Activated CD4-positive, alpha-beta T cell treated with anti-CD3 and anti-CD28 coated beads, Interleukin-2, amount 10 ng/mL, durations not matched to agents 7 days and 5 days (primary cell): ENCODE measurements at places on chromosomes 16 and 17.

DNA sequence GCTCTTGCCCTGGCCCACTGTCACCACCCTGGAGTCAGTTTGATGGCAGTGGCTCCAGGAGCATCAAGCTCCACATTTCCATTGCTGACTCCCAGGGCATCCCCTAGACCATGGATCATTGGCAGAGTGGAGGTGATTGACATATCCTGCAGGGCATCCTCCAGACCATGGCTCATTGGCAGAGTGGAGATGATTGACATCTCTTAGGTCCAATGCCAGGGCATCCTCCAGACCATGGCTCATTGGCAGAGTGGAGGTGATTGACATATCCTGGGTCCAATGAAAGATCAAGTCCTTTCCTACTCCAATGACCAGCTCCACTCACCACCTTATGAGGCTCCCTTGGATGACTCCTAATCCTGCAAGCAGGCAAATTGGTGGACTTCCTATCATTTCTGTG is 174.3 kb upstream of the NLRP1 start:
- no peak overlapping the region for H3K4me3 ChIP-seq
- H3K27me3 ChIP-seq = peaks cover 20% of the 10 kb centered on the region
- H3K27ac ChIP-seq = no peak overlapping the region
- no peak for DNase-seq

- peaks cover 54% of the 10 kb centered on the region for H3K27me3 ChIP-seq
- no peak overlapping the region for H3K4me3 ChIP-seq
- H3K36me3 ChIP-seq = no peaks in the 10 kb centered on the region
- no peak overlapping the region for H3K27ac ChIP-seq
- peaks cover 15% of the 10 kb centered on the region for H3K4me1 ChIP-seq
Observed at GRCh38 chr17:76843703-76844484, 24.3 kb upstream of the MGAT5B start.

DNA sequence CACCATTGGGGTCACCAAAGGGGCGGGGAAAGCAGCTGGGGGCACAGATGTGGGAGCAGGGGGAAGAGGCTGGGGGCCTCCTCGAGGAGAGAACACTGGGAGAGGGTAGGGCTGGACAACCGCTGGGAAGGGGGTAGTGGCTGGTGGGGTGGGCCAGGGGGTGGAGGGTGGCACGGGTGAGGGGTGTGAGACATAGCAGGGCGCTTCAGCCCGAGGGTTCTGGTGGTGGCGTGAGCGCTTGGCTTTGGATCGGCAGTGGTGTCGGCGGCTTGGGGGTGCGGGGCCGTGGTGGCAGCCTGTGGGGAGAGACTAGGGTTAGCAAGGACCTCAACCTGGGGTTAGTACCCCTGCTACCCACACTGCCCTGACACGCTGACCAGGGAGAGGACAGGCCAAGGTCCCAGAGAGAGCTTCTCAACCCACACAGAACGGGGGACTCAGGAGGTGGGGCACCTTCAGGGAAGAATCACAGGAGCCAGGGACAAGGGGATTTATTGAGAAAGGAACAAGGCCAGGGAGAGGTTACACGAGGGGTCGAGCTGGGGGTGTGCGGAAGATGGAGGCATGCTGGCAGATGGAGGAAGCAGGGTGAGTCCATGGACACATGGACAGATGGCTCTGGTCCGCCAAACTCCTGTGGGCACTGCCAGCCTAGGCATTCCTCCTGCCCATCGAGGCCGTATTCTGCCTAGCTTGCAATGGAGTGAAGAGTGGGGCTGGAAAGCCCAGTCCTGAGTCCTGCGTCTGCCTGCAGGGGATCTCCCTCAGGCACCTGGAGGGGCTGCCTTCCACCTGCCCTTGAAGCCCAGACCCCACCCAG is 8.4 kb downstream of the PER1 start:
- no peaks in the 10 kb centered on the region for H3K4me1 ChIP-seq
- no peak for DNase-seq
- peaks cover 42% of the 10 kb centered on the region for H3K36me3 ChIP-seq
- no peak overlapping the region for H3K4me3 ChIP-seq

DNA sequence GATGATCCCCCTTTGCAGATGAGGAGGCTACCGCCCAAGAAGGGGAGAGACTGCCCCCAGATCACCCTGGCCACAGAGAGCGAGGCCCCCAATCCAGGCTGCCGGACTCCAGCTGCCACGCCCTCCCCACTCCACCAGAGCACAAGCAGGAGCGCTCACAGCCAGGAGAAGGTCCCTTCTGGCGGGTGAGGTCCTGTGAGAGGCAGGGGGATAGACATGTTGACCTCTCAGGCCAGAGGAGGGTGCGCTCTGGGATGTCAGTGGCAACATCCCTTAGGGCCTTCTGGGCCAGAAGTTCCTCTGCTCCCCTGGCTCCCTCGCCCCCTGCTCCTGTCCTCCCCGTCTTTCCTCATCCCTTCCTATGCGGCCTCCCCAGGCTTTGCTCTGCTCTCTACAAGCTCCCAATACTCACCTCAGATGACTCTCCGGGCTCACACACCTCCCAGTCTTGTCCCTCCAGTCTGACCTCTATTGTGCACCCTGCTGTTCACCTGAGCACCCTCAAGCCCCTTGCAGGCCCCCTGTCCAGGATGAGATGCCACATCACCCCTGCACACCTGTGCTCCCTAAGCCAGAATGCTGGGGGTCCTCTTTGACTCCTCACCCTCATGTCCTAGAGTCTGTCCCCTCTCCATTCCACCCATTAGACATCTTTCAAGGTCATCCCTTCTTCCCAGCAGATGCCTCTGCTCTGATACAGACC is 5.0 kb upstream of the NXPH3 start:
- H3K27ac ChIP-seq = peak overlapping the region; percentile 3
- H3K4me3 ChIP-seq = peak overlapping the region; percentile 88
- DNase-seq = no peak
- H3K27me3 ChIP-seq = peaks cover 46% of the 10 kb centered on the region
- peaks cover 30% of the 10 kb centered on the region for H3K4me1 ChIP-seq

DNA sequence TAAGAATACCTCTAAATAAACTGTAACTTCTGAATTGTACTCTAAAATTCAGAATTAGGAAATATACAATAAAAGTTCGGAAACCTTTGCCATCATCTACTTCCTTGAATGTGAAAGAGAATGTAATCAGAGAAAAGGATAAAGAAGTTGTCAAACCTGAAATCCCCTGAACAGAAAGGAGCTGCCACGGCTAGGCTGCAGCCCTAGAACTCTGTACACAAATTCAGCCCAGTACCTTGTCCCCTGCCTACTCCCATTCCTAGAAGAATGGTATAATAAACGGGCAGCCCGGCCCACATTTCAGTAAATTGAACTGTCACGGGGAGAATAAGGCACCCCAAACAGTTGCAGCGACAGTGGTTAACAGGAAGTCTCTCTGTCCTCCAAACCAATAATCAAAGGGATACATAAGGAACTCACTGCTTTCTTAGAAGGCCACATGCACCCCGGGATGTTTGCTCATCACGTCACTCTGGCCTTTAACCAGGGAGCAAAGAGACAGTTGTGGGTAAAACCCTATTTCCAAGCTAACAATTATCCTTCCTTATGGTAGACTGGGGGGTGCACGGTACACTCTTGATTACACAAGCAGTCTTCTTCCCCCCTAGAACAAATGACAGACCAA is 24.3 kb upstream of the RFFL start:
- H3K27me3 ChIP-seq = no peaks in the 10 kb centered on the region
- peak; percentile 37 for DNase-seq
- peaks cover 60% of the 10 kb centered on the region for H3K4me1 ChIP-seq
- peak overlapping the region; percentile 89 for H3K27ac ChIP-seq
- H3K36me3 ChIP-seq = peaks cover 5% of the 10 kb centered on the region
